ENCODE measurements at places on chromosomes 4 and X. TPM values are rescaled to one million over a fixed set of nuclear protein-coding genes. Genes with fewer than 3 reads are reported as not detected.

DNA sequence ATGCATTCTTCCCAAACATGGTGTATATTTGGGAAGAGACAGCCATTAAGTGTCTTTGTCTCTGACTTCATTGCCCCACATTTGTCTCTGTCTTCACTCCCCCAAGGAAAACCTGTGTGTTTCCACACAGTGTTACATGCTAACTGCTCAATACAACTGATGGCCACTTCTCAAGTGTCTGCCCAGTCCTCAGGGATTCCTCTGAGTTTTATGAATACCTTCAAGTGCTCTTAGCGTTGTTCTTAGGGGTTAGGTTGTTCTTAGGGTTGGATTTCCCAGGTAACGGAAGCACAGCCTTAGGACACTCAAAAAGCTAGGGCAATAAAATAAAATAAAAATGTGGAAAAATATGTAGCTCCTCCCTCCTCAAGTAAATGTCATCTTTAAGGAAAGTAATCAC, 64.7 kb upstream of the PLAC8 start:
- H3K36me3 ChIP-seq: no peaks in the 10 kb centered on the region
- no peak for DNase-seq
- no peak overlapping the region for H3K4me3 ChIP-seq
- H3K27ac ChIP-seq: no peak overlapping the region
- no peaks in the 10 kb centered on the region for H3K27me3 ChIP-seq

DNA sequence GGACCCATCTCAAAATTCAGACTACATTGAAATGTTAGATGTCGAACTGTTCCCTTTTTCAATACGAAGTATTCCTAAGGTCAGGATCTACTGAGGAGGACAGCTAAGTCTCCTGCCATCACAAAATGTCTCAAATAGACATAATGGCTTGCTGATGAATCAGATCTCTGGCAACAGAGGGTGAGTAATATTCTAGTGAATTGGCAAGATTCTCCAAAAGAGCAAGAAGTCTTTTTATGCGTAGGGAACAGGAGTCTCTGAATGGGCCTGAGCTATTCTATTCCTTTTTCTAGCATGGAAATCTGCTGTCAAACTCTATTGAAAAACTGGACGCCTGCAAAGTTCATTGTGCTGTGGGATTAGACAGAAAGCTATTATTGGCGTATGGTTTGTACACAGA, 145.4 kb downstream of the FNIP2 start:
- DNase-seq: no peak
- H3K27me3 ChIP-seq: no peaks in the 10 kb centered on the region
- no peak overlapping the region for H3K27ac ChIP-seq
- peaks cover 17% of the 10 kb centered on the region for H3K4me1 ChIP-seq
- H3K4me3 ChIP-seq: no peak overlapping the region
- H3K36me3 ChIP-seq: no peaks in the 10 kb centered on the region

GRCh38 chrX:153600032-153600373, 1.1 kb upstream of the CCNQ start:
- no peak overlapping the region for H3K4me3 ChIP-seq
- no peaks in the 10 kb centered on the region for H3K27me3 ChIP-seq
- no peak for DNase-seq
- H3K27ac ChIP-seq: no peak overlapping the region

- no peak for DNase-seq
- H3K27ac ChIP-seq: no peak overlapping the region
- no peaks in the 10 kb centered on the region for H3K4me1 ChIP-seq
- no peaks in the 10 kb centered on the region for H3K27me3 ChIP-seq
Measured at GRCh38 chr4:9924750-9925149, 96.5 kb downstream of the SLC2A9 start.

- H3K27me3 ChIP-seq: no peaks in the 10 kb centered on the region
- H3K36me3 ChIP-seq: no peaks in the 10 kb centered on the region
- no peak overlapping the region for H3K27ac ChIP-seq
- no peak overlapping the region for H3K4me3 ChIP-seq
- DNase-seq: no peak
Measured at GRCh38 chr4:124629681-124630080, 82.9 kb downstream of the ANKRD50 start.

DNA sequence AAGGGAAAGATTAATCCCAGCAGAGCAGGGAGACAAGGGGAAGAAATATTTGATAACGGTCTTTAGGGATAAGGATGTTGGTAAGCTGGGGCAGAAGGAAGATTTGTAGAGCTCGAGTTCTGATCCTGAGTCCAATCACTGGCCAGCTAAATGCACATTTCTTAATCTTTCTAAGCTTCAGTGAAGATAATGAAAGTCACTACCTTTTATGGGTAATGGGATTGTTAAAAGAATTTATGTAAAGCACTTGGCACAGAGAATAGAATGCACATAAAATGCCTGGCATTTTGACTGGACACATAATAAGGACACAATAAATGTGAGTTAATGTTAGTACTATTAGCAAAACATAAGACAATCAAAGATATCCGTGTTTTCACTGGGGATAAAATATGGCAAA, 43.3 kb downstream of the NCAPG start:
- H3K36me3 ChIP-seq: no peaks in the 10 kb centered on the region
- no peak for DNase-seq
- H3K27ac ChIP-seq: no peak overlapping the region
- H3K4me1 ChIP-seq: no peaks in the 10 kb centered on the region

GRCh38 chrX:79361192-79361870, 5.8 kb downstream of the ITM2A start:
- H3K4me3 ChIP-seq: no peak overlapping the region
- no peaks in the 10 kb centered on the region for H3K4me1 ChIP-seq
- DNase-seq: no peak
- no peaks in the 10 kb centered on the region for H3K27me3 ChIP-seq

DNA sequence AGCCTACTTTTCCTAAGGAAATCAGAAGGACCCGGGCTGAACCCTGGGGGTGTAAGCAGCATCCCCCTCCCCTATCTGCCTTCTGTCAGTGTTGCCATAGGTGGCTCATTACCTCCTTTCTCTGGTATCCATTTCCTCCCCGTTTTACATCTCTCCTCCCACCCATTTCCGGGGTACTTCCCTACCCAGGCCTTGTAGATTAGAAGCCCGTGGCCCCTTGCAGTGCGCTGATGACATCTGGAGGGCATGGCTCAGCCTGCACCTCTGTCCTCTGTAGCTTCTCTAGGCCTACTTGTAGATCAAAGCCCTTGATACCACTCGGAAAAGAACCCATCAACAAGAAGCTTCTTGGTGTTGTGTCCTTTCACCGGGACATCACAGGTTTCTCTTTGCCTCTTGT, 71.8 kb downstream of the NBDY start:
- no peaks in the 10 kb centered on the region for H3K27me3 ChIP-seq
- no peaks in the 10 kb centered on the region for H3K36me3 ChIP-seq
- DNase-seq: no peak
- peaks cover 27% of the 10 kb centered on the region for H3K4me1 ChIP-seq
- H3K27ac ChIP-seq: no peak overlapping the region

DNA sequence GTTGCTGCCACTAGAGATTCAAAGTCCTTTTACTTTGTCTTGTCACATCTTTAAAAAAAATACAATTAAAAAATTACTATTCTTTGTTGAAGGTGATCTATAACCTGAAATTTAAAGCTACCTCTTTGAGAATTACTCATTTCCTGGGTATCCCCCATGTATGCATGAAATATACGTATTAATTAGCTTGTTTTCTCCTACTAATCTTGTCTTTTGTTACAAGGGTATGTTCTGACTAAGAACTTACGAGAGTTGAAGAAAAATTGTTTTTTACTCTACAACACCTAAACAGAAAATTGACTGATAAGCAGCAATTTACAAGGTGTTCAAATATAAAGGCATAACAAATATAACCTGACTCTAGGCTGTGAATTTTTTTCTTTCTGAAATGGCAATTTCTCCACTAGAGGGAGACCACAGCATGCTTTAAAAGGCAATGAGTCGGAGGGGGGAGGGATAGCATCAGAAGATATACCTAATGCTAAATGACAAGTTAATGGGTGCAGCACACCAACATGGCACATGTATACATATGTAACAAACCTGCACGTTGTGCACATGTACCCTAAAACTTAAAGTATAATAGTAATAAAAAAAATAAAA, 249.6 kb downstream of the OPHN1 start:
- no peak overlapping the region for H3K27ac ChIP-seq
- no peak for DNase-seq
- H3K4me3 ChIP-seq: no peak overlapping the region
- no peaks in the 10 kb centered on the region for H3K27me3 ChIP-seq
- H3K4me1 ChIP-seq: no peaks in the 10 kb centered on the region

- no peak overlapping the region for H3K4me3 ChIP-seq
- H3K36me3 ChIP-seq: no peaks in the 10 kb centered on the region
- no peak for DNase-seq
- no peaks in the 10 kb centered on the region for H3K27me3 ChIP-seq
Measured at GRCh38 chr4:30756553-30756952, 36.4 kb downstream of the PCDH7 start.

GRCh38 chrX:154300816-154301215, 5.2 kb downstream of the TKTL1 start:
- H3K27me3 ChIP-seq: no peaks in the 10 kb centered on the region
- no peaks in the 10 kb centered on the region for H3K36me3 ChIP-seq
- no peak overlapping the region for H3K4me3 ChIP-seq

- H3K27ac ChIP-seq: no peak overlapping the region
- no peaks in the 10 kb centered on the region for H3K27me3 ChIP-seq
- H3K4me1 ChIP-seq: peaks cover 6% of the 10 kb centered on the region
- no peak for DNase-seq
Measured at GRCh38 chr4:144709159-144709558, 63.2 kb downstream of the HHIP start.

- DNase-seq: no peak
- no peaks in the 10 kb centered on the region for H3K36me3 ChIP-seq
- no peak overlapping the region for H3K27ac ChIP-seq
- no peaks in the 10 kb centered on the region for H3K27me3 ChIP-seq
- no peaks in the 10 kb centered on the region for H3K4me1 ChIP-seq
- no peak overlapping the region for H3K4me3 ChIP-seq
Measured at GRCh38 chrX:130497531-130497930, 95.7 kb downstream of the RBMX2 start.

- no peaks in the 10 kb centered on the region for H3K36me3 ChIP-seq
- H3K4me1 ChIP-seq: peaks cover 3% of the 10 kb centered on the region
- DNase-seq: no peak
- H3K27me3 ChIP-seq: no peaks in the 10 kb centered on the region
- no peak overlapping the region for H3K27ac ChIP-seq
Measured at GRCh38 chr4:97645071-97645821, 498.0 kb downstream of the STPG2 start.

- H3K27ac ChIP-seq: no peak overlapping the region
- H3K4me3 ChIP-seq: no peak overlapping the region
- no peak for DNase-seq
- no peaks in the 10 kb centered on the region for H3K27me3 ChIP-seq
- H3K36me3 ChIP-seq: no peaks in the 10 kb centered on the region
Measured at GRCh38 chrX:27276751-27277150, 186.4 kb downstream of the PPP4R3C start.

GRCh38 chr4:155734065-155734464, 24.8 kb upstream of the GUCY1B1 start:
- H3K27ac ChIP-seq: no peak overlapping the region
- no peaks in the 10 kb centered on the region for H3K27me3 ChIP-seq
- no peaks in the 10 kb centered on the region for H3K36me3 ChIP-seq
- no peaks in the 10 kb centered on the region for H3K4me1 ChIP-seq

- no peaks in the 10 kb centered on the region for H3K4me1 ChIP-seq
- H3K27ac ChIP-seq: no peak overlapping the region
- peaks cover 8% of the 10 kb centered on the region for H3K36me3 ChIP-seq
- H3K4me3 ChIP-seq: no peak overlapping the region
- H3K27me3 ChIP-seq: no peaks in the 10 kb centered on the region
Measured at GRCh38 chr4:39255266-39255665, 72.9 kb downstream of the WDR19 start.

DNA sequence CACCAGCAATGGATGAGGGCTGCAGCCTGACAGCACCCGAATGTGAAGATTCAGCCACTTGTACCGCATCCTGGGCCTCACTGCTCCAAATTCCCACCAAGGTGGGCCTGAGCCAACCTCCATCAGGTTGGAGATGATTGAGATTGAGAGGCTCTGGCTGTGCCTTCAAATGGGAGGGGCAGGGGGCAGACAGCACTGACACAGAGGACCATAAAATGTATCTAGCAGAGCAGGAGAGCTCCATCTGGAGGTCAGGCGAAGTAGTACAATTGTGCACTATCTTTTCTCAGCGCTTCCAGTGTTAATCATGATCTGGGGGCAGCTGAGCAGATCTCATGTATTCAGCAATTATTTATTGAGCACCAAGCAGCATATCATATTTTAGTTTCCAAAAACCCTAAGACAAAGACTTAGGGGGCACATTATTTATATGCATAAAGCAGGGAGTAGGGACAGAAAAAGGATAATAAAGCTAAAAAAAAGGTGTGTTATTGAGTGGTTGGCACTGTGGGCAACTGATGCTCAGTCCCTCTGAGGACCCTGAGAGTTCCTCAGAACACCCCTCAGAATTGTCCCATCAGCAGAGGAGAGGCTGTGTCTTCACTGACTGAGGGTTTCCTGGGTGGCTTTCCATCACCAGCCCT, 31.6 kb upstream of the C1QTNF7 start:
- DNase-seq: no peak
- no peak overlapping the region for H3K4me3 ChIP-seq
- no peak overlapping the region for H3K27ac ChIP-seq

GRCh38 chr4:79862821-79863220, 210.2 kb downstream of the ANTXR2 start:
- no peaks in the 10 kb centered on the region for H3K36me3 ChIP-seq
- no peaks in the 10 kb centered on the region for H3K4me1 ChIP-seq
- no peak for DNase-seq
- H3K27ac ChIP-seq: no peak overlapping the region

GRCh38 chrX:129626026-129626425, 28.7 kb downstream of the APLN start:
- H3K36me3 ChIP-seq: no peaks in the 10 kb centered on the region
- no peaks in the 10 kb centered on the region for H3K4me1 ChIP-seq
- H3K27ac ChIP-seq: no peak overlapping the region

DNA sequence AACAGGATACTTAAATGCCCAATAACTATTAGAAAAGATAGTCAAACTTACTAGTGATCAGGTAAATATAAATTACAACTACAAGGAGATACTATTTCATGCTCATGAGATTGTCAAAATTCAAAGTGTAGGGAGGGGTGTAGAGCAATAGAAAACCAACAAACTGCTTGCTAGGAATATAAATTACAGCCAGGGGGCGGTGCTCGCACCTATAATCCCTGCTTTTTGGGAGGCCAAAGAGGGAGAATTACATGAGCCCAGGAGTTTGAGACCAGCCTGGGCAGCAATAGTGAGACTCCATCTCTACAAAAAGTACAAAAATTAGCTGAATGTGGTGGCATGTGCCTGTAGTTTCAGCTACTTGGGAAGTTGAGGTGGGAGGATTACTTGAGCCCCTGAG, 556.5 kb upstream of the NR3C2 start:
- H3K27me3 ChIP-seq: no peaks in the 10 kb centered on the region
- no peaks in the 10 kb centered on the region for H3K36me3 ChIP-seq
- H3K4me3 ChIP-seq: no peak overlapping the region
- no peak overlapping the region for H3K27ac ChIP-seq
- no peaks in the 10 kb centered on the region for H3K4me1 ChIP-seq
- no peak for DNase-seq

- no peaks in the 10 kb centered on the region for H3K27me3 ChIP-seq
Measured at GRCh38 chrX:53445977-53446376, 11.8 kb upstream of the HSD17B10 start.

MEPE gene
- not detected for total RNA-seq

GPRASP1 gene
- 2.1 TPM for total RNA-seq

ZAR1 gene
- not detected for total RNA-seq

DNAAF6 gene
- not detected for total RNA-seq

REELD1 gene
- total RNA-seq: not detected

ATP8A1 gene
- 74.2 TPM for total RNA-seq

DMRTC1 gene
- not detected for total RNA-seq

ERAS gene
- not detected for total RNA-seq

UGT2B7 gene
- total RNA-seq: 0.26 TPM

BMPR1B gene
- total RNA-seq: 2.2 TPM

EDA2R gene
- not detected for total RNA-seq

NAA11 gene
- total RNA-seq: not detected

NWD2 gene
- total RNA-seq: not detected

Data from gastrocnemius medialis (tissue), 4 donors.